ENCODE measurements at places on chromosomes 3 and 15. TPM values are rescaled to one million over a fixed set of nuclear protein-coding genes. Genes with fewer than 3 reads are reported as not detected.

The GCNT3 gene
- not detected for total RNA-seq

The BNC1 gene
- not detected for total RNA-seq

The CRYGS gene
- 3.1 TPM for total RNA-seq

The FETUB gene
- total RNA-seq = not detected

The FGF7 gene
- total RNA-seq = not detected

The CDHR4 gene
- total RNA-seq = 0.25 TPM

The RASSF1 gene
- total RNA-seq = 83.1 TPM

The SLITRK3 gene
- not detected for total RNA-seq

The CPLX3 gene
- not detected for total RNA-seq

The ENTPD3 gene
- not detected for total RNA-seq

The CTXN2 gene
- total RNA-seq = not detected

The VGLL4 gene
- 24.9 TPM for total RNA-seq

The HEMK1 gene
- 74.6 TPM for total RNA-seq

DNA sequence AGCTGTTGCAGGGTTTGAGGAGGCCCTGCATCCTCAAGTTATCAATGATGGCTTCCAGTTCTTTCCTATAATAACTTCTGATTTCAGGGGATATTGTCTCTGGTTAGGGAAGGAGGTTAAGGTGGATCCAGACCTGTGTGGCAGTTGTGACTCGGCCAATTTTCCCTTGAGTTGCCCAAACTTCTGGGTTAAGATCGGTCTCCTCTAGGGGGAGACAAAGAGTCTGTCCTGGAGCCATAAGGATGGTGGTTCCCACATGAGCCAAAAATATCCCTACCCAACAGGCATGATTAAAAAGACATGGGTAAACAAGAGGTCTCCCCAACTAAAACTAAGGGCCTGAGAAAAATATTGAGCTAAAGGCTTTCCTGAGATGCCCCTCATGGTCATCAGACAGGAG, 227.5 kb upstream of the MDFIC2 start:
- DNase-seq = no peak

DNA sequence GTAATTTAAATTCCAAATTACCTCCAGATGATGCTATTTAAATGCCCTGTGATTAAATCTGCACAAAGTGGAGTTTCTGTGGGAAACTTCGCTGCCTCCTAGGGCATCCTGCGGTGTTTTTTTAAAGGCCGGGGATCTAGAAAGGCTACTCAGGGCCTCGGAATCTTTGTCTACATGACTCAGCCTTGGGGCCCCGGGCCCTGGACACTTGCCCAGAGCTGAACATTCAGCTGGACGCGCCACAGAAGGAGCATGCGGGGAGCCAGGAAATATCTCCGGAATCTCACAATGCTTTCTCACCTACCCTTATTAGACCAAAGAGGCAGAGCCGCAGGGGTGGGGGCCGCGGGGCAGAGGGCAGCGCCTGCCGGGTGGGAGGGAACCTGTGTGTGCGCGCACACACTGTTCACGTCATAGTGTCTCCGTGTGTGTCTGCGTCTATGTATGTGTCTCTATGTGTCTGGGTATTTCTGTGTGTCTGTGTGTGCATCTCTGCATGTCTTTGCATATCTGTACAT, 145.5 kb upstream of the TPM1 start:
- DNase-seq = no peak

DNA sequence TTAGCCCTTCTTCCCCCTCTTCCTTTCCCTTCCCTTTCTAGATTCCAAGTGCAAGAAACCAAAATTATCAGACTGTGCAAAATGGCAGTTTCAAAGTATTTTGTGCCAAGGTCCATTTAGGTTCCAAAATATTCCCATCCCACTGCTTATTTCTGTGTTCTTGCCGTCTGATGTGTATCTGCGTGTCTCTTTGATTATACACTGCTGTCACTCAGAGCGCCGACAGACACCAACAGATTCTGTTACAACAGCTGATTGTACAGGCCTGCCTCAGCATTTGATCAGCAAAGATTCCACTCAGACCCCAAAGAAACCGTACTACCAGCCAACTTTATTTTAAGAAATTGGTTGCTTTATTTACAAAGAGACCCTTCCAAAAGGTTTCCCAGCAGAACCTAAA, 225.6 kb upstream of the SATB1 start:
- no peak for DNase-seq

DNA sequence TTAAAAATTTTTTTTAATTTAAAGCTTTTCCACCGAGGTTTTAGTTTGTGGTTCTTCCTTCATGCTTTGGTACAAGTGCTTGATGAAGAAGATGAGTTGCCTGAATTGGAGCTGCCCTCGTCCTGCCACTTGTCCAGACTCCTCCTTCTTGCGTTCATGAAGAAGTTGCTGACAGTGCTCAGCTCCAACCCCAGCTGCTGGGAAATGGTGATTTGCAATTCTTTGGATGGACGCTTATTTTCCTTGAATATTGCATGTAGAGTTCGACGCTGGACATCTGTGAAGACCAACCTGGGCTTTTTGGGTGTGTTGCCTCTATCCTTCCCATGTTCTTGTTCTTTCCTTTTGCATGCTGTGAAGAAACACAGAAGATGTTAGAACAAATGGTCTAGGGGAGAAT, 32.6 kb downstream of the ONECUT1 start:
- DNase-seq = no peak

GRCh38 chr3:143266927-143267326, 147.4 kb downstream of the CHST2 start:
- DNase-seq = no peak

DNA sequence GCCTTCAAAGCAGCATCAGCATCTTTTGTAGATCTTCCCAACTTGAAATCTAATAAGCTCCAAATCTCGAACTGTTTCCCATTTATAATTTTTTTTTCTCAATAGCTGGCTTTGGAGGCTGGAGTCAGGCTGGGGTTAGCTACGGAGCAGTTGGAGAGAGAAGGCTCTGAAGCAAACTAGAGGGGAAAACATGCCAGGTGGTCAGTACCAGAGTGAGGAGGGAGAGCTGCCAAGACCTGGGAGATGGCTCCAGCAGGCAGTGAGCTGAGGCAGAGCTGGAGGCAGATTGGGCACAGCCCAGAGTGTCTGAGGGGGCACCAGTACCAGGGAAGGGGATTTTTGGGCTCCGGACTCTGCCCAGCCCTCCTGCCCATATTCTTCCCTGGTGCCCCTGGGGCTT, 311.2 kb downstream of the RPLP1 start:
- DNase-seq = no peak

GRCh38 chr15:57692709-57693108, 13.8 kb upstream of the POLR2M start:
- no peak for DNase-seq

DNA sequence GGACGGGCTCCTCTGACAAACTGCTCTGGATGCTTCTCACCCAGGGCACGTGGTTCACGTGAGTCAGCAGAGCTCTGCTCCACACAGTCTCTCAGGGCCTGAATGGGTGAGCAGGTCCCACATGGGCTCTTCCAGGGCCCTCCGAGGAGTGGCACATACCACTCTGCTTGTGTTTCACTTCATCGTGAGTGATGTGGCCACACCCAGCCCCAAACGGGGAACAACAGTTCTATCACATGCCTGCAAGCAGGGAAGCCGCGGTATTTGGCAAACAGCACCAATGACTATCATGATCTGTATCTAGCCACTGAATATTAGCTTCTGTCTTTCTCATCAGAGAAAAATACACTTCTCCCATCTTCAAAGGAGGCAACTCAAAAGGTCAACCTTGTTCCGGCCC, 352.8 kb downstream of the GABRG3 start:
- no peak for DNase-seq

- no peak for DNase-seq
These were observed 36.2 kb upstream of the GOLGA8A start for GRCh38 chr15:34473840-34474239.

DNA sequence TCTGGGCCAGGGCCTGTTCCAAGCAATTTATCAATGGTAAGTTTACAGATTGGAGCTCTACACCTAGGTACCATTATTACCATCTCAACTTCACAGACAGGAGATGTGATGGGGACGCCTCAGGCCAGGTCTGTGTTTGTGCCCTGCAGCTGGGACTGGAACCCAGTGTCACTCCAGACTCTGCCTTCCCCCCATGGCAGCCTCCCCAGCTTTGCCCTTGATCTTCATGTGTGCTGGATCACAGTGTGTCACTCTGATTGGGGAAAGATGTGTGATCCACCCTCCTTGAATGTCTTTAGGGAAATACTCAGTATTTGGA, 59.6 kb downstream of the MGLL start:
- DNase-seq = no peak

GRCh38 chr3:3551981-3552380, 247.2 kb upstream of the LRRN1 start:
- no peak for DNase-seq

DNA sequence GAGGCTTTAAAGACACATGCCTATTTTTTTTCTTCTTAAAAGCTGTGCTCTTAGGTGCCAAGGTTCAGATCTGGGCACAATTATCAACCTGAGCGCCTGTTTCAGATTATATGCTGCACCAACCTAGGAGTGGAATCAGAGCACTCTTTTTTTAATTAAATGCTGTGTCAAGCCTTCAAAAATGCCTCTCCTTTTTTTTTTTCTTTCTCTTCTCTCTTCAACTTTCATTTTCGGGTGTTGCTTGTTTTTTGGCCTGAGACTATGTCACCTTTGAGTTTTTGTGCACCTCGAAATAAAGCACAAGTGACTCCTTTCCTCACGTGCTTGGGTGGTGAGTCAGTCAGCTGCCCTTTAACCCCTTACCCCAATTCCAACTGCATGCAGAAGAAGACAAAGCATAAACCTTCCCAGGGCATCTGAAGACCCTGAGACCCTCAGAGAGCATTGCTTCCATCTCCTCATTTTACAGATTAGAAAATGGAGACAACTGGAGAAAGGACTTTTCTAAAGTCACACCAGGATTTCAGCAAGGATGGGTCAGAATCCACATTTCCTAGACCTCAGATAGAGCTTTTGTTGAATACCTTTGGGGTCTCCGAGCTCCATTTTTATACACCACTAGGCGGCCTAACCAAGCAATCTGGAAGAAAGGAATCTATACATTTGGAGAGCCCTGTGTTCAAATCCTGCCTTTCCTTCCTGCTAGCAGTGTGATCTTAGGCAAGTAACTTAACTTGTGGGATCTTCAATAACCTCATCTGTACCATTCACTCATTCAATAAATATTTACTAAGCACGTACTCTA, 631 bp upstream of the PRICKLE2 start:
- no peak for DNase-seq

GRCh38 chr3:195007766-195008165, 263.2 kb downstream of the XXYLT1 start:
- no peak for DNase-seq

GRCh38 chr3:182913889-182914288, 66.4 kb downstream of the DCUN1D1 start:
- no peak for DNase-seq

- DNase-seq = peak; percentile 86
These were observed 1.2 kb upstream of the PDE8A start for GRCh38 chr15:84980196-84981053.

DNA sequence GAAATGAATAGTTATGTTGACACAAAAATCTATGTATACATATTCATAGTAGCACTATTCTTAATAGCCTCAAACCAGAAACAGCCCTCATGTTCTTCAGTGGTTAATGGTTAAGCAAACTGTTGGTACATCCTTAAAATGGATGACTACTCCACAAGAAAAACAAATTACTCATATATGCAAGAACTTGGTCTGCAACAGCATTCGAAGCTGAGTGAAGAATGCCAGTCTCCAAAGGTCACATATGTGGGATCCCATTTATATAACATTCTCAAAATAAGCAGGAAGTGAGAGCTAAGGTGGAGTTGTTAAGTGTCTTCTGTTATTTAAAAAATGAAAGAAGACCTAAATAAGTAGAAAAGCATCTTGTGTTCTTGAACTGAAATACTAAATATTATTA, 365.7 kb downstream of the GABRG3 start:
- no peak for DNase-seq

GRCh38 chr15:96209285-96209735, 121.2 kb upstream of the NR2F2 start:
- no peak for DNase-seq

DNA sequence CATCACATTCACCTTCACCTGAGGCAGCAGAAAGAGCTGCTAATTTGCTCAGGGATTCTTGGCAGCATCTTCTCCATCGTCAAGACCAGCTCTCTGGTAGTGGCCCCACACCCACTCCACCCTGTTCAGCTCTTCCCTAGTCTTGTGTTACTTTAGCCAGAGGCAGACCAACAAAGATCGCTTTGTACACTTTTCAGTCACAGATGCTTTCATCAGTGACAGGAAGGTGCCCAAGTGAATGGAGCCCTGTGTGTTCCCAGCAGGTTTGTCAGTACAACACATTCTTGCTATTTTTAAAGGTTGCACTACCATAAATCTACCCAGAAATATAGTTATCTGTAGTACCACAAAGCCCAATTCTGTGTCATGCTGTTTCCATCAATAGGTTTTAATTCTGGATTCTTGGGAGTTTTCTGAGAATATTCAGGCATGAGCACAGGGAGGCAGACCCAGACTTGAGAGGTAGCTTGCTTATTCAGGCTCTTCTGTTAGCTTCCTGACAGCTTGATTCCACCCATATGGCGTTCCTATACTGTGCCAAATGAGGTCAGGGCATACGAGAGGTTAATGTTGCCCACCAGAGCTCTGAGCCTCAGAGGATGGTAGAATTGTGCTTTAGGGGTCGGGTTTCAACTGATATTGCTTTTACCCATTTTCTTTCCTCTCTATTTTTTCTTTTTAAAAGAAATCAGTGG, 109.8 kb upstream of the MANF start:
- DNase-seq = no peak

GRCh38 chr3:43792904-43793303, 102.2 kb downstream of the ABHD5 start:
- DNase-seq = peak; percentile 31

- DNase-seq = no peak
These were observed 3.7 kb upstream of the NGRN start for GRCh38 chr15:90261811-90262210.

GRCh38 chr3:31029706-31030105, 135.2 kb upstream of the GADL1 start:
- no peak for DNase-seq

- no peak for DNase-seq
These were observed 855.5 kb downstream of the ROBO1 start for GRCh38 chr3:78912259-78912658.

DNA sequence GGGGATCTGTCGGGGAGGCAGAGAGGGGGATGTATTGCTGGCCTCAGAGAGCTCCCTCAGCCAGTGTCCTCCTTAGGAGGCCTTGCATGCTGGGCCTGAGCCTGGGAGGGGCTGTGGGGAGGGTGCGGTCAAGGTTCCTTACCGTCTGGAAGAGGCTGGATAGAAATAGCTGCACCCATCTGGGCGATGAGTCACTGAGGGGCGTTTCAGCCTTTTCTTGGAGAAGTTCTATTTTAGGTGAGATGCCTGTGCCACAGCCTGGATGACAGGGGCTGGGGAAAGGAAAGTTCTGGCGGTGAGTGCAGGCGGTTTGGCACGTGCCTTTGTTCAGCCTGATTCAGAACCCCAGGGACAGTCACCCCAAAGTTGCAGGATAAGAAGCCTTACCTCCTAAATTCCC, 35.7 kb upstream of the APEH start:
- DNase-seq = no peak

- DNase-seq = no peak
These were observed 20.7 kb upstream of the FBXL22 start for GRCh38 chr15:63576441-63576840.

All from activated naive CD4-positive, alpha-beta T cell treated with anti-CD3 and anti-CD28 coated beads, Interleukin-2, amount 50 U/mL, for 72 hours (primary cell).